ENCODE measurements at places on chromosomes 7 and 10. TPM values are rescaled to one million over a fixed set of nuclear protein-coding genes. Genes with fewer than 3 reads are reported as not detected.

COL1A2 gene
- total RNA-seq, result 2,173 TPM

TBC1D12 gene
- total RNA-seq, result 7.8 TPM

HTR5A gene
- total RNA-seq, result not detected

TACR2 gene
- total RNA-seq, result 0.26 TPM

NCF1 gene
- not detected for total RNA-seq

FAM107B gene
- 22.1 TPM for total RNA-seq

LRRD1 gene
- total RNA-seq, result 0.56 TPM

PNLIP gene
- not detected for total RNA-seq

TMEM139 gene
- 0.39 TPM for total RNA-seq

MCM10 gene
- 10.5 TPM for total RNA-seq

MYO1G gene
- total RNA-seq, result 0.13 TPM

LIMK1 gene
- total RNA-seq, result 60.1 TPM

MCU gene
- 16.2 TPM for total RNA-seq

ELOVL3 gene
- 1.3 TPM for total RNA-seq

TMEM229A gene
- total RNA-seq, result under 0.01 TPM

CHST15 gene
- total RNA-seq, result 13.3 TPM

COL13A1 gene
- 3.7 TPM for total RNA-seq

BNIP3 gene
- total RNA-seq, result 202 TPM
